ENCODE measurements at places on chromosomes 13 and 19. TPM values are rescaled to one million over a fixed set of nuclear protein-coding genes. Genes with fewer than 3 reads are reported as not detected.

DNA sequence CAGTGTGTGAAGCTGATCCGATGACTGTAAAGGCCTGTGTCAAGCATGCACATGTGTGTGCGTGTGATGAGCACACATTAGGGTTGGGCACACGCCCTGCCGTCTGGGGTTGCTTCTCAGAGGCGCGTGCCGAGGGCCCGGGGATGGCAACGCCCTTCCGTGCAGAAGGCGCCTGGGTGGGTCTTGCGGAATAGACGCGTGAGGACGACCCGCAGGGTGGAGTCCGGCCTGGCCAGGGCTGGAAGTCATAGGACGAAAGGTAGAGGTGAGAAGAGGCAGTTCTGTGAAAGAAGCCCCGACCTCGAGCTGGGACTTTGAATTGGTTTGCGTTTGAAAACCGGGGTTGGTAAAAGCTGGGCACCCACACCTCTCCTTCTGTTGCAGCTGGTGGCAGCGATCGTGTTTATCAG is 35.7 kb downstream of the TMEM255B start:
- no peak for DNase-seq

DNA sequence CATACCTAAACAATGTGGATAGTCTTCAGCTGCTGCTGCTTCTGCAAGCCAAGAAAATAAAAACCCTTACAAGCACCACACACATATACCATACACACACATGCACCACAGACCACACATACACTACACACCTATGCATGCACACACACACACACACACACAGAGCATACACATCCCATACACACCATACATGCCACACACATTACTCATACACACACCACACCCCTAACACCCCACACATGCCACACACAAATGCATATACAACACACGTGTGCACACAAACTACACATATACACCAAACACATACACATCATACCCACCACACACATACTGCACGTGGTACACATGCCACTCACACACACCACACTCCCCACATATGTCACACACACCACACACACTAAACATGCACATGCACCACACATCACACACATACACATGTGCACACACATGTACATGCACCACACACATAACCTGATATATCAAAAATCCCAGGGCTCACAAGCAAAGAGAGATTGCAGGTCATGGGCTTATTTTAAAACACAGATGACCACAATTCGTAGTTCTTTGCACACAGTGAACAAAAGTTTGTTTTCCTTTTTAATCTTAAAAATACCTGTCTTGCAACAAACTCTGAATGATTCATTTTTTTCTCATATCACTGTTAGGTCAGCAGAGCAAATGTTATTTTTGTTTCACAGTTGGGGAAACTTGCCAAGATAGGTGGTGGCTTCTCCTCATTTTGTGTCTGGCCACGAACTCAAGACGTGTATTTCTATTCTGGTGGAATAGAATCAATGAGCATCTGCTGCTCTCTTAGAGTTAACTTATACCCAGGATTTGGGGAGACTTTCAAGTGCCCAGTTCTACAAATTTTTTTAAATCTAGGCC is 456.6 kb downstream of the FGF9 start:
- DNase-seq = no peak

DNA sequence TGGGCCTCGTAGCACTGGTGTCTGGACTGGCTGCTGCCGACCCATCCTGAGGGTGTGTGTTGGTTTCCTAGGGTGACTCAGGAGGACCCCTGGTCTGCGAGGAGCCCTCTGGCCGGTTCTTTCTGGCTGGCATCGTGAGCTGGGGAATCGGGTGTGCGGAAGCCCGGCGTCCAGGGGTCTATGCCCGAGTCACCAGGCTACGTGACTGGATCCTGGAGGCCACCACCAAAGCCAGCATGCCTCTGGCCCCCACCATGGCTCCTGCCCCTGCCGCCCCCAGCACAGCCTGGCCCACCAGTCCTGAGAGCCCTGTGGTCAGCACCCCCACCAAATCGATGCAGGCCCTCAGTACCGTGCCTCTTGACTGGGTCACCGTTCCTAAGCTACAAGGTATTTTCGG is 13.8 kb downstream of the TIMM13 start:
- DNase-seq = no peak

- no peak for DNase-seq
Measured at GRCh38 chr13:105031306-105031705, 1504.2 kb downstream of the EFNB2 start.

Gene VAV1
- total RNA-seq = 7.9 TPM

Gene PNMA8A
- total RNA-seq = 8.7 TPM

Gene RINL
- total RNA-seq = 4.8 TPM

Data from uterus (tissue), 4 donors.